Occipital lobe (tissue), 3 donors: ENCODE measurements at places on chromosomes 4 and X.

- peak; percentile 0 for DNase-seq
Observed at GRCh38 chr4:101697266-101697665, 93.3 kb upstream of the BANK1 start.

GRCh38 chr4:108384544-108384943 is 215.8 kb upstream of the LEF1 start:
- DNase-seq: no peak

- peak; percentile 2 for DNase-seq
Observed at GRCh38 chr4:189124149-189124758, 816.4 kb upstream of the FRG1 start.

DNA sequence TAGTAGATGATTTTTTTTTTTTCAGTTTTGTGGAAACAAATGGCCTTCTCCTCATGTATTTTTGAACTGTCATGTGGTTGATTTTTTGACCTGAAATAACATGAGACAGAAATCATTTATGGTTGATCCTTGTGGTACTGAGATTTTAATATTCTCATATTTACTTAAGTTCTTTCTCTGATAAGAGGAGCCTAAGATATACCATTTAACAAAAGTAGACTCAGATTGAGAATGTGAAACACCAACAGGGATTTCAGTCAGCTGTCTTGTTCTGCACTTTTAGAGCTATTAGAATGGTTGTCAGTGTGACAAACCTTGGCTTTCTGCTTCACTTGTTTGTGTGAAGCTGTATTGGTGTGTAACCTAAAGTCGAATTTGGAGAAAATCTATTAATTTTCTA is 575.7 kb downstream of the SPOCK3 start:
- DNase-seq: no peak

DNA sequence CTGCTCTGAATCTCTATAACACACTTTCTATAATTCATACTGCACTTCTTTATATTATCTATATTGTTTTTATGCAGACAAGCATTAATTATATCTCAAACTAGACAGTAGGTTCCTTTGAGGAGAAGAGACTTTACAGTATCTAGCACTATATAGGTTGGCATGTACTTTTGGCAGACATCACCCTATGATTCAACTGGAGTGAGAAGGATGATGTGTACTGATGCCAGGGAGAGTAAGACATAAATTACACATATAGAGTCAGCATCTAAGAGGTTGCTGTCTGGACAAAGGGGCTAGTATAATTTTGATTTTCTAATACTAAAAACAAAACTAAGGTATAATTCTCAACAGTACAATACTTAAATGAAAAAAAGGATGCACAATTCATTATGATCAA is 5.1 kb upstream of the RBM41 start:
- no peak for DNase-seq

- DNase-seq: no peak
Observed at GRCh38 chr4:128573781-128574508, 235.6 kb upstream of the JADE1 start.

DNA sequence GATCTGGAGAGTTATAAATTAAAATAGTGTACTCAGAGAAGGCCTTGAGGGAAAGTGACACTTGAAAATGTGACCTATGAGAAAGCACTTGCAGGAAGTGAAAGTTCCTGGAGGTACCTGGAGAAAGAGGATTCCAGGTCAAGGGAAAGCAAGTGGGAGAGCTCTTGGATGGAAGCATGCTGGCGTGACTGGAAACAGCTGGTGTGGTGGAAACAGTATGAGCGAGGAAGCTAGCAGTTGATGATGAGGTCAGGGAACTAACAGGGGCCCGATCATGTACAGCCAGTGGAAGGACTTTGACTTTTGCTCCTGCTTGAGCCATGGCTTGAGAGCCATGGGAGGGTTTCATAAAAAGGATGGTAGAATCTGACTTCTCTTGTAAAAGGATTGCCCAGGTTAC is 9.5 kb upstream of the CLCN5 start:
- DNase-seq: no peak

GRCh38 chr4:88613417-88613875 is 21.2 kb downstream of the HERC3 start:
- no peak for DNase-seq

DNA sequence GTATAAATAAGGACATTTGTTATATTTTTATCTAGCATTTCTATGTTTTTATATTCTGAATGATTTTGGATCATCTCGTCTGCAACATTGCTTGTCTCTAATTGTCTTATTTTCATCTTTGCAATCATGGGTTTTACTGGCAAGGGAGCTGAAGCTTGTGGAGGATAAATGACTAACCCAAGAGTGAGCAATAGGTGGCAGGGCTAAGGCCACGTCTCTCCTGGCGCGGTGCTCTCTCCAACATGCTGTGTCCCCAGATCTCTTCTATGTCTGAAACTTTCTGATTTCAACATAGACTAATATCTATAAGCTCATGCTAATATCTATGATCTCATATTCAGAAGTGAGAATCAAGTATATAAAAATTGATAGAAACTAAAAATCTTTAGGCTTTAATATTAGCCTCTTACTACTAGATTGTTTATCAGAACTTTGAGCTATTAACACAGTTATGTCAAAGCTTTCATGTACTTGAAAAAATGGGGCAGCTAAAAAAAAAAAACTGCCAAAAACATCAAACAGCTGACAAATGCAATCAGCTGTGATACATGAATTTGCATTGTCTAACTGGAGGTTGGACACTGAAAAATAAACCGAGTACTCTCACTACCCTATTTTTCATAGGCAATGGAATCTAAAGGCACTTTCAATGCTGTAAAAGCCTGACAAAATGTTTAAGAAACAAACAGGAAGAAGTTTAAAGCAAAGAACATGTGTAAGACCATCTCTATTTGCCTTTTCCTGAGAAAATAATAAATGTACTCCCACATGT is 169.2 kb downstream of the TMA16 start:
- DNase-seq: no peak

GRCh38 chrX:45591650-45592049 is 391.0 kb upstream of the DIPK2B start:
- DNase-seq: no peak

- DNase-seq: no peak
Observed at GRCh38 chrX:127276326-127276725, 456.8 kb downstream of the PRR32 start.

GRCh38 chr4:125101719-125102118 is 213.0 kb upstream of the FAT4 start:
- DNase-seq: no peak

GRCh38 chr4:93203708-93204107 is 624.8 kb upstream of the ATOH1 start:
- no peak for DNase-seq

DNA sequence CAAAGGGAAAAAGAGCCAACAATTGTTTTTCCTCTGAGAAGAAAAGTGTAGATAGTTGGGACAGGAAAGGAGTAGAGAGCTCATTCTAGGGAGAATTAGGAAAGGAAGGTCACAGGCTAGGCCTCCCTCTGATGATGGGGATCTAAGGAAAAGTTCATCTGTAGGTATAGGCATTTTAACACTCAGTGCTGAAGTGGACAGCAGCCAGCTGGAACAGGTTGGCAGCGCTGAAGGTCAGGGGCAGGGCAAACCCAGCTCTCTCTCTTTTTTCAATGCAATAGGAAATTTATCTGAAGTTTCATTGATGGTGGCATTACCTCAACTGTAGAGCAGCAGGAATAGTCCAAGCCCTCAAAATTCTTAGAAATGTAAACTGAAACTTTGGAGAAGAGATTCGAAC is 98.5 kb upstream of the ETNPPL start:
- no peak for DNase-seq

GRCh38 chr4:73661646-73662119 is 41.4 kb upstream of the RASSF6 start:
- no peak for DNase-seq

DNA sequence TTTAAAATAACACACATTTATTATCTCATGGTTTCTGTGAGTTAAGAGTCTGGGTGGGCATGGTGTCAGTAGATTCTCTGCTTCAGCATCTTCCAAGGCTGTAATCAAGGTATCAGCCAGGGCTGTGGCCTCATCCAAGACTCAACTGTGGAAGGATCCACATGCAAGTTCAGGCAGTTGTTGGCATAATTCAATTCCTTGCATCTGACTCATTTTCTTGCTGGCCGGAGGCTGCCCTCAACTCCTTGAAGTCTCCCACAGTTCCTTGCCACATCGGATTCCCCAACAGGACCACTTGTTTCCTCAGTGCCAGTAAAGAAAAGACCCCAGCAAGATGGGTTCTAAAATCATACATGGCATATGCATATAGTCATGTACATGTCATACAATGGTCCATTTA is 93.4 kb downstream of the NPNT start:
- no peak for DNase-seq

DNA sequence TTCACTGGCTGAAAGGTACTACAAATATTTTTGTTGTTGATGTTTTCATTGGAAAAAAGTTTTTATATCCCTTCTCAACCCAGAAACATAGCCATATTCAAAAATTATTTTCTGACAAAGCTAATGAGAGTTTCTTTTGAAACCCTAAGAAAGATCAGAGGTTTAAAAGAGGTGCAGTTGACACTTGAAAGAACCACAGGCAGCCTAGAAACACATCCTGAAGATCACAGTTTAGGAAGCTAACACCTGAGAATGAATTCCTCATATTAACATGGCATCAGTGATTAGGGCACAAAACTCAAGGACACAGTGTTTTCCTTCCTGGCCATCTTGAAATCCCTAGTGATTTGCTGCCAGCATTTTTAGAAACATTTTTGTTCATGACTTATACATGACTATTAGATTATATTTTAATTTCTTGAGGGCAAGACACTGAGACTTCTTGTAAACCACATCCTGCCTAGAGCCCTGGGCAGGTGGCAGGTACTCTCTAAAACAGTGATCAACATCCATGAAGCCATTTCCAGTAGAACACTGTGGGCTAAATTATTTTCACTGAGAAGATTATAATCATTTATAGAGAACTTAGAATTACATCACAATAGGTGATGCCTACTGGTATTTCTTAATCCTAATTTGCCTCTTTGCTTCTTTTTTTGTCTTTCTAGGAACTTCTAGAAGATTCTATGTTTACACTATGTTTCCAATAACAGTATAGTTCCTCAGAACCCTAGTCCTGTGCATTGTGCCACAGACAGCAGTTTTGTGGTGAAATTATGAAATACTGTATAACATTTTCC is 80.0 kb downstream of the ARSJ start:
- no peak for DNase-seq

DNA sequence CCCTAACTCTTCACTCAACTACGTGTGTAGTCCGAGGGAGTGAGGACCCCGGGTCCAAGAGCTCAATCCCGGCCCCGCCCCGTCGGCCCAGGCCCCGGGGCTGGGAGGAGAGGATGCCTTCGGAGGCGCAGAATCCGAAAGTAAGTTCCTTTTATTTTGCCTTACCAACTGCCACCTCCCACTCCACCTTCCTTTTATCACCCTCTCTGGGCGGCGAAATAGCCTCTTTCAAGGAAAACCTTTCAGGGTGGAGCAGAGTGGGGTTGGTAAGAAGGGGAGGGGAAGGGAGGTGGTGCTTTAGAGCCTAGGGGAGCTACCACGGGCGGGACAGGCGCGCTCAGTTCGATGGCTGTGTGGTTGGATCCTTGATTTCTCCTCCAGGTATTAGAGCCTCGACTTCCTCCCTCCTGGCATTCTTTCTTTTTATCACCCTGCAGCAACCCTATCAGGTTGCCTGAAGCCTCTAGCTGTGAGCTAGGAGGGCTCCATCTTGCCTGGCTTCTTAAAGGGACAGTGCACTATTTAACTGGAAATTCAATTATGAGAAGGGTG is 191.2 kb downstream of the RRAGB start:
- DNase-seq: peak; percentile 3

- DNase-seq: no peak
Observed at GRCh38 chr4:8009097-8009496, 69.4 kb upstream of the AFAP1 start.

DNA sequence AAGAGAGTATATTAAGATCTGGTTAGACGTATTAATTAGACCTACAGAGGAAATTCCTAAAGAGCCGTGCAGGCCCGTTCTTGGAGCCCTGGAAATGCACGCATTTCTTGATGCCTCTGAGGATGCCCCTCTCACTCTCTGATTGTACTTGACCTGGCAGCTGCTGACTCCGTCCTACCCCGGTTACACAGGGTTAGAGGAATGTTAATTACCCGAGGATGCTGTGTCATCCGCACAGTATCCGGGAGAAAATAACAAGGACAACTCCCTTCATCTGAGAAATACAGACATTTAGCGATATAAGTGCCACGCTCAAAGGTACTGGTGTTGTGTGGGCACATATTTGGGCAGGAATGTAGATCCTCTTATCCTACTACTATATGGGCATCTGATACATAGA is 404.6 kb upstream of the FAT1 start:
- DNase-seq: no peak

- no peak for DNase-seq
Observed at GRCh38 chr4:41753942-41754341, 5.4 kb upstream of the PHOX2B start.

- DNase-seq: no peak
Observed at GRCh38 chr4:173267711-173268110, 66.4 kb downstream of the HMGB2 start.

DNA sequence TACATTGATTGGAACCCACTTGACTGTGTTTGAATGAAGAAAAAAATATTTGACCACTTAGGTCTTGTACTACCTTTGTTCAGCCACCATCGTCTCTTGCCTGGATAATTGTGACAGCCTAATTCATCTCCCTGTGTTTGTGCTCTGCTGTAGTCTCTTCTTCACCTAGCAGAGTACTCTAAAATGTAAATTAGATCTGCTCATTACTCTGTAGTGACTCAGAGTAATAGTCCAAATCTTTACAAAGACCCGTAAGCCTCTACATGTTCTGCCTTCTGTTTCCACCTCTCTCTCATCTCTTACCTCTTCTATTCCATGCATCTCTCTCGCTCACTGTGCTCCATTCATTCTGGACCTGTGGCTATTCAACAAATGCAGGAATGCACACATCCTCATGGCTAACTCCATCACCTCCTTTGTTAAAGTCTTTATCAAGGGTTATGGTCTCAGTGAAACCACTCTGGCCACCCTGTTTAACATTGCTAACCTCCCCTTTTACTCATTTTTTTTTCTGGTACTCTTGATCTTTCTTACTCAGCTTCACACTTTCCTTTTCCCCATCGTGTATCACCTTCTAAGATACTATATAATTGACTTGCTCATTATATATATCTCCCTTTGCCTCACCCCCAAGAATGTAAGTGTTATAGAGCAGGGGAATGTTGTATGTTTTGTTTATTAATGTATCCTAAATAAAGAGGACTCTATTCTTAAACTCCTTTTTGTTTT is 98.4 kb downstream of the STIM2 start:
- no peak for DNase-seq

DNA sequence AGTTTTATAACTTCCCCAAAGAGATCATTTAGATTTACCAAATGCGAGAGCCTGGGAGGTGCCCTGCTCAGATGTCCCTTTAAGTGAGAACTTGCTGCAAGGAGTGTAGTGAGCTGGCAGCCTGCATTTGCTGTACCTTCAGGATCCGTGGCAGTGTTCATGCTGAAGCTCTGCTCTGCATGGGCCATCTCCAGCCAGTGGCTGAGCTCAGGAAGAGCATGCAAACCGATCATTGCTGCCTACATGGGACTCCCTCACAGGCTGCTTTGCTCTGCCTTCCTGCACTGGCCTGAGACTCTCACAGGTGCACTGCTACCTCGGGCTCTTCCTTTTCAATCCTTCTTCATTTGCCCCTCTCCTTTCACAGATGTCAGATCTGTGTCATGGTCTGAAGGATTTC is 152.0 kb upstream of the SFRP2 start:
- DNase-seq: no peak

GRCh38 chrX:3262901-3263300 is 83.6 kb downstream of the MXRA5 start:
- no peak for DNase-seq
